CD4-positive, alpha-beta T cell treated with Interleukin-17A for 4 hours (primary cell): ENCODE measurements at places on chromosomes 6 and 20.
A peak's percentile ranks its signal among the peaks of the same experiment; 100 is the strongest.

DNA sequence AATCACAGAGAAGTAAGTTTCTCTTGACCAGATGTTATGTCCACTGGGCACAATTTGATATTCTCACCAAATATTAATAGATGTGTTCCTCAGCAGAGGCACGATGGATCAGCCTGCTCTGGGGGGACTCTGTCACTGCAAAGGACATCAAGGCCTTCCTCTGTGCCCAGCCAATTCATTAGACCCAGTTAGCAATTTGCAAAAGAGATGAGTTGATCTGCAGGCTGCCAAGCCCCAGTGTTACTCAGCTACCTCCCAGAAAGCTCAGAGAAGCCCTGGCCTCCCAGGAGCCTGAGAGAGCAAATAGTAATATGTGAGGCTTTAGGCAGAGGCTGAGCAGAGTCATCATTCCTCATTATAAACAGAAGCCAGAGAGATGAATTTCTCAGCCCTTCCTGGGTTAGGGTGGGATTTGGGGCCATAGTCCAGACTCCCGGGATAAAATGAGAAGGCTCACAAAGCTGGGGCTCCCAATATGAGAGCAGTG is 54.2 kb downstream of the ZNF831 start:
- DNase-seq = no peak

DNA sequence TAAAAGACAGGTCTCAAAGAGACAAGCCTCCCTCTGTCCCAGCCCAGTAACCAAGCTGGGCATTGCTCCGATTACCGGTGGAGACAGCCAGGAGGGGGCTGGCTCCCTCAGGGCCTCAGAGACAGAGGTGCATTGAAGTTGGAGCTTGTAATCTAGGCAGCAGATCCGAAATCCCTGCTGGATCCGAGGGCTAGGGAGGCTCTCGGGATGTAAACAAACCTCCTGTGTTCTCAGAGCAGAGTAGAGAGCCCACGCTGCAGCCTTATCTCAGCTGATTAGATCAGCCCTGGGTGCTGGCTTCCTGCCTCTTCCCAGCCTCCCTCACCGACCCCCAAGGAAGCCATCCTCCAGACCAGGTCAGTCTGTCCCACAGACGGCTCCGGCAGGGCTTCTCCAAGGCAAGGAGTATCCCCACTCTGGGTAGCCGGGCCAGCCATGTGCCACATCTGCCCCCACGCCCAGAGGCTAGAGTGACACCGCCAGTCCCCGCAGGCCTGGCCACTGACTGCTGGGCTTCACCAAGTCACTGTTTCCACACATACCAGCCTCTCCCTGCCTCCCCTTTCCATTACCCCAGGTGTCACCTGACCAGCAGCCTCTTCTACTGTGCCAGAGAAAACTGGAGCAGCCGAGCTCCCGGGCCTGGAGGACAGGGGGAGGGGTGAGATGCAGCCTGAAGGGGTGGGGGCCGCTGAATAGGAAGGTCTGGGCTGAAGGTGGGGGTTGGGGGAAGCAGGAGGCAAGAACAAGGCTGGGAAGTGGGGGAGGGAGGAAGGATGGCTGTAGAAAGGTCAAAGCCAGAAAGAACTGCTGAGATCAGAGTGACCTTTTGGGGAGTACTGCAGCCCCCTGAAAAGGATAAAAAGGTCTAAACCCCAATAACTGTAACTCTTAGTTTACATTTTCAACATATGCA is 6.0 kb downstream of the SDC4 start:
- DNase-seq = no peak

GRCh38 chr6:127031511-127031910 is 87.0 kb upstream of the RSPO3 start:
- no peak for DNase-seq

- DNase-seq = no peak
Observed at GRCh38 chr20:44834693-44835092, 24.3 kb upstream of the RIMS4 start.

DNA sequence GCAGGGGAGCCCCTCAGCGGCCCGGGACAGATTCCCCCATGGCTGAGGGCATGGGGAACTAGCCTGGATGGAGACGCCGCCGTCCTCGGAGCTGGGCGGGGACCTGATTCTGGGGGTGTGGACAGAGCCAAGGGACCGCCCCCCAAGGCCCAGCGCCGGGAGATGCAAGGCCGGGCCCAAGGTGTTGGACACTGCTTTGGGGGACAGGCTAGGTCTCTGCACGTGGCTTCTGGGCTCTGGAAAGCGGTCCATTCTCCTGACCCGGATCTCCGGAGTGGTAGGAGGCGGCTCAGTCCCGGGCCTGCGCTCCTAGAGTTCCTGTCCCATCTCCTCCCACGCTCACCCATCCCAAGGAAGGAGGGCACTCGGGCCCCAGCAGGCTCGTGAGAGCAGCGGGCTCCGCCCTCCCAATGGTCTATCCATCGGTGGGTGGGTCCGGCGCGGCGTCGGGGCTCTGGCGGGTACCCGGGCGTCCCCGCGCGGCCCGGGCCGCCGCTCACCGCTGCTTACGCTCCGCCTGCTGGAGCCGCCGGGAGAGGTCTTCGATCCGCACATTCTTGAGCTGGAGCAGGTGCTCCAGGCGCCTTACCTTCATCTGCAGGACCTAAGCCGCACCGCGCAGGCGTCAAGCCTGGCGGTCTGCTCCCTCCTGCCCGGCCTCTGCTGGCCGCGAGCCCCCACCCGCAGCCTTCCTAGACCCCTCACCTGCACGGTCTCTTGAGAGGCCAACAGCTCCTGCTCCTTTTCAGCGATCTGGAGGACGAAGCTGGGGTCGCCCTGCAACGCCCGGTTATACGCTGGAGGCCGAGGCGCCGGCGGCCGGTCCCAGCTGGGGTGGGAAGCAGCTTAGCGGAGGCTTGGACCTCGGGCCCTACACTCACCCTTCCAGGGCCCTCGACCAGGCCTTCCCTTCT is 3.3 kb downstream of the SPEF1 start:
- DNase-seq = peak; percentile 64

DNA sequence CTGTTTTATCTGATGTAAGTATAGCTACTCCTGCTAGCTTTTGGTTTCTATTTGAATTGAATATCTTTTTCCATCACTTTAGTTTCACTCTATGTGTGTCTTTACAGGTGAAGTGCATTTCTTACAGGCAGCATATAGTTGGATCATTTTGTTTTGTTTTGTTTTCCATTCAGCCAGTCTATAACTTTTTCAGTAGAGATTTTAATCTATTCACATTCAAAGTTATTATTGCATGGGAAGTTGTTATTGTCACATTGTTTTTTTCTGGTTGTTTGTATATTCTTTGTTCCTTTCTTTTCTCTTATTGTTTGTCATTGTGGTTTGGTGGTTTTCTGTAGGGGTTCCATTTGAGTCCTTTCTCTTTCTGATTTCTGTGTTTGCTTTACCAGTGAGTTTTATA is 151.2 kb downstream of the PDE10A start:
- no peak for DNase-seq

GRCh38 chr20:18985551-18985950 is 172.0 kb downstream of the SCP2D1 start:
- DNase-seq = no peak

- DNase-seq = no peak
Observed at GRCh38 chr20:23152308-23152892, 66.3 kb upstream of the CD93 start.

- DNase-seq = peak; percentile 91
Observed at GRCh38 chr6:37516076-37516919, 16.6 kb upstream of the CCDC167 start.
